Activated T-cell treated with anti-CD3 and anti-CD28 coated beads, Interleukin-2, amount 50 U/mL, for 48 hours (primary cell): ENCODE measurements at places on chromosomes 6 and 20.
A peak's percentile ranks its signal among the peaks of the same experiment; 100 is the strongest.

GRCh38 chr6:141677598-141678211 lies 455.0 kb upstream of the GJE1 start:
- DNase-seq = no peak

GRCh38 chr20:38880952-38881735 lies 45.1 kb upstream of the FAM83D start:
- DNase-seq = no peak

GRCh38 chr6:35713006-35713767 lies 23.6 kb upstream of the ARMC12 start:
- no peak for DNase-seq

DNA sequence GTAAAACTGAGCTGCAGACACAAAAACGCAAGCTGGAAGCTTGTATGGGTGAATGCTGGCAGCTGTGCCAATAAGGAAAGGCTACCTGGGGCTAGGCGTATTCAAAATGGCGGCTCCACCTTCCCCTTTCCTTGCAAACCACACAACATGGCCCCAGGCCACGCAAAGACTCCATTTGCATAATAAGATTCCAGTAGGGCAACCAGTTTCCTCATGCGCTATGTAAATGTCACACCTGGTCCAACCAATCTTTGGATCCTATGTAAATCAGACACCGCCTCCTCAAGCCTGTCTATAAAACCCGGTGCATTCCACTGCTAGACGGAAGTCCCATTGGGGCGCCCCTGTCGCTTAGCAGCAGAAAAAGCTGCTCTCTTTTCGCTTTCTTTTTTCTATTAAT lies 505.9 kb upstream of the BTBD3 start:
- no peak for DNase-seq

- peak; percentile 78 for DNase-seq
Observed at GRCh38 chr6:166997768-166998255, 1.4 kb upstream of the CEP43 start.

GRCh38 chr6:162474722-162475121 lies 252.8 kb downstream of the PRKN start:
- DNase-seq = no peak

DNA sequence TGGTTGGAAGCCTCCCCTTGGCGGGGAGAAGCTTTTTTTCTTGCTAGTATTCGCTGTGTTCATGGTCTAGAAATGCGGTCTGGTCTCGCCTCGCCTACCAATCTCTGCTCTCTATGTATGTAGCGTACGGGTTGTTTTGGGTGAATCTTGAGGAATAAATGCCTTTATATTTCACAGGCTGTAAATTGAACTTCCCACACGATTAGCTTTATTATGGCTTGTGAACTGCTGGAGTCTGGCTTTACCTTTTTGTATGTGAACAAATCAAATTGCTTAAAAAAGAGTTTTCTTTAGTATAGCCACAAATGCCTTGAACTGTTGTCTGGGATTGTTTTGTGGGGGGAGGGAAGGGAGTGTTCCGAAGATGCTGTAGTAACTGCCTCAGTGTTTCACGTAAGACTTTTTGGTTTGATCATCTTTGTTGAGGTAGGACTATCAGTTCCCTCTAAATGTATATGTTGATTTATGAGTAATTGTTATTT lies 2.2 kb downstream of the INSM1 start:
- DNase-seq = no peak

GRCh38 chr6:153086225-153086990 lies 44.7 kb downstream of the RGS17 start:
- no peak for DNase-seq

DNA sequence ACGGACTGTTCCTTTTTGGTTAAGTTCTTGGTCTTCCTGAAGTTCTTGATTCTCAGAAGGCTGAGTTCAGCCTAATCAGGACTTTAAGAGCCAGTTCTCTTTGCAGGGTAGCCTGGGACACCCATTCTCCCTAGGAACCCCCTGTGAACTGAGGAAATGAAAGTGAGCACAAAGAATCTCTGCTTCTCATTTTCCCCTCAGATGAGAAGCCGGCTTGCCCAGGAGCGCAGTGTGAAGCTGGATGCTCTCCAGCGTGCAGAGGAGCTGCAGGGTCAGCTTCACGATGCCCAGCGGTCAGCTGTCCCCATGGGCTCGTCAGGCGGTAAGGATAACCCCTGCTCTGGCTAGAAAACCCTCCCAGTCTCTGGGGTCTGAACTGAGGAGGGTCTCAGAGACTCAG lies 34.0 kb downstream of the CD164 start:
- no peak for DNase-seq

GRCh38 chr20:57396212-57396983 lies 5.2 kb downstream of the RBM38 start:
- no peak for DNase-seq

DNA sequence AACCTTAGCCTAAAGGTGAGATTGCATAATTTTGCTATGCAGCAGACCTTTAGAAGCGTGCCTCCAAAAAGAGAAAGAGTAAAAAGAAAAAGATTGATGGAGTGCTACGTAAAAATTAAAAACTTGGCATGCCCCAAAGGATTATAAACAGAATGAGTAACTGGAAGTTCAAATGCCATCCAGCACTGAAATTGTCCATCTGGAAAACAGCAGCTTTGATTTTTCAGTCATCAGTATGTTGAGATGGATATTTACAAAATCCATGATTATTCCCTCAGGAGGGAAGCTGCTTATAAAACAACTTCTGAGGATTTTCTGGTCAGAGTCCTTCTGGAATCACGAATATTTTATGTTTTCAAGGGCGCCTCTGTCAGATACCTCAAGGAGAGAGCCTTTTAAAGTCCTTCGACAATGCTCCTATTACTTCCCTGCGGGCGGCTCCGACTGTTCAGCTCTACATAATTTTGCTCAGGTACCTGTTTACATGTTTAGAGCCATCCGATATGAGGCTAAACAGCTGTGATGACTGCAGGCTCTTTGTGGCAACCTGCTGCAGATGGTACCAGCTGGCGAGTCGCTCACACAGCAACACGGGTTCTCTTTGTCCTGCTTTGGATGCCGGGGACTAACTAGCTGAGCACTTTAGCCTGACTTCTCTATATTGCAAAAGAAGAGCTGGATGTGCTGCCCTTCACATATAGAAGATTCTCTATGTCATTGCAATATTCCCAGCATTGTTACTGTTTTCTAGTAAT lies 83.3 kb downstream of the RCAN2 start:
- DNase-seq = no peak

DNA sequence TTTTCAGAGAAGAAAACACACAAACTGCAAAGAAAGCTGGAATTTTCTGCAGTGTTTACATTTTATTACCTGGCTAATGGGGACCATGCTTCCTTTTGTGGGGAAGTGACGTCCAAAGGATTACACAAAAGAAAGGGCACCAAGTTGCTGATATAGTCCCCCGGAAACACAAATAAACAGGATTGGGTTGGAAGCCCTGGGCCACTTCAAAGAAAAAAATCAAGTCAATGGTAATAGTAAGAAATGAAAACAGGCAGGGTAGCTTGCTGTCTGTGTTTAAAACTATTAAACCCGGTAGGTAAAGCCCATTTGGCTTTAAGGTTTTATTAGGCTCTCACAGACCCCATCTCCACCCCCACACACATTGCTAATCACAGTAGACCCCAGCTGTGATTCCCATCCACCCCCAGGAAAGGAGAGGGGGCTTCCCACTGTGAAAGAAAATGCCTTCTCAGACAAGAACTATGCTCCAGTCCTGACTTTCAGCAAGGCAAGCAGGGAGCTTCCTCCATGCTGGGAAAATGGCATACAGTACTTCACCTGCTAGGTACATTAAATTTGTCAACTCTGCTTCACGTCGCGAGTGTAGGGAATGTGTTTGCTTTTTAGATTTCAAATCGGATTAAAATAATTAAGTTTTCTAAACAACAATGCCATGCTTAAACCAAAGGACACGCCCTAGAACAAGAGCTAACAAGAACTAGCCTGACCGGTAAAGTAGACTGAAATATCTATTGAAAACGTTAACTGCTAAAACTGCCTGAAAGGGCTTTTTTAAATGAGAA lies 1.1 kb downstream of the PERP start:
- DNase-seq = no peak

GRCh38 chr20:61161726-61162390 lies 90.2 kb upstream of the CDH4 start:
- DNase-seq = no peak

- DNase-seq = peak; percentile 65
Observed at GRCh38 chr20:64049060-64049877, at the start of gene SOX18. Gene SOX18 (minus strand): TSS chr20:64049639. CDS start chr20:64049516, 123 bp downstream.

DNA sequence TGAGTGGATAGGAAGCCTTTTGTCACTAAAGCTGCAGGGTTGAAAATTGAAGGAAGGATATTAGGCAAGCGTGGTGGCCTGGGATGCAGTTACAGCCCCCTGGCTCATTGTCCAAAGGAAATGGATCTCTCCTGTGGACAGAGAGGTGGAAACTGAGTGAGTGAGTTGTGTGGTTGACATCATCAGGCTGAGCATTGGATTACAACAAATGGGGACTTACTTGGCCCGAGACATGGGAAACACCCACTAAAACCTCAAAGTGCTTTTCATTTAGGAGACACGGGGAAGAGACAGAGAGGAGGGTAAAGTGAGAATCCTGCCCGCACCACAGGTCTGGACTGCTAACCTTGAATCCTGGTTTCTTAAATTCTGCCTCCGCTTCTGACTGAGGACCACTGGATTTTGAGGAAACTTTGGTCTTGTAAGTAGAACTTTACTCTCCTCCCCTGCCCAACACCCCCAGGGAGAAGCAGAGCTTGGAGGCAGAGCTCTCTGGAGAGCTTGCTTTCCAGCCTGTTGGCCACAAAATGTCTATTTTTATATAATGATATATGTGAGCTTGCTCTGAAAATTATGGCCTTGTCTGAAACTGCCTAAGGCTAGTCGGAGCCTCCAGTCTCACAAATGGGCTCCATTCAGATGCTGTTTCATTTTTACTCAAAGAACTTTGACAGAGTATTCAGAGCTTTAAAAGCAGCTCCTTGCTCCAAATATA lies at the start of gene PKIG:
Gene PKIG, plus strand, starts transcription at position 269 of the 715 bp plus-strand sequence. CDS start 31,978 bp downstream, outside the sequence.
- DNase-seq = no peak

DNA sequence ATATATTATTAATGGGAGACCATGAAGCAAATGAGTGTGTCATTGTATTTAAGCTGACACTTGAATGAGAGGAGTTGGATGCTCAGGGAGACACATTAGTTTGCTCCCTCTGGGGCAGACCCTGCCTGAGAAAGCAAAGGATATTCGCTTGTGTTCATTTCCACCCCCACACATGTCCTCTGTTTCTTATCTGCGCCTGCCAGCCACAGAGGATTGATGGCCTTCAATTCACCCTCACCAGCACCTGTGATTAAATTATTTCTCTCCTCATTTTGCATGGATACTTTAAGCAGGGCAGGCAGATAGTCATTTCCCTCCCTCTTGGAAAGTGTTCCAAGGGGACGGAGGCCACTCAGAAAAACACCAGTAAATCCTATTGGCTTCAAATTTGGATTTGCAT lies 185.2 kb upstream of the GMDS start:
- DNase-seq = no peak

DNA sequence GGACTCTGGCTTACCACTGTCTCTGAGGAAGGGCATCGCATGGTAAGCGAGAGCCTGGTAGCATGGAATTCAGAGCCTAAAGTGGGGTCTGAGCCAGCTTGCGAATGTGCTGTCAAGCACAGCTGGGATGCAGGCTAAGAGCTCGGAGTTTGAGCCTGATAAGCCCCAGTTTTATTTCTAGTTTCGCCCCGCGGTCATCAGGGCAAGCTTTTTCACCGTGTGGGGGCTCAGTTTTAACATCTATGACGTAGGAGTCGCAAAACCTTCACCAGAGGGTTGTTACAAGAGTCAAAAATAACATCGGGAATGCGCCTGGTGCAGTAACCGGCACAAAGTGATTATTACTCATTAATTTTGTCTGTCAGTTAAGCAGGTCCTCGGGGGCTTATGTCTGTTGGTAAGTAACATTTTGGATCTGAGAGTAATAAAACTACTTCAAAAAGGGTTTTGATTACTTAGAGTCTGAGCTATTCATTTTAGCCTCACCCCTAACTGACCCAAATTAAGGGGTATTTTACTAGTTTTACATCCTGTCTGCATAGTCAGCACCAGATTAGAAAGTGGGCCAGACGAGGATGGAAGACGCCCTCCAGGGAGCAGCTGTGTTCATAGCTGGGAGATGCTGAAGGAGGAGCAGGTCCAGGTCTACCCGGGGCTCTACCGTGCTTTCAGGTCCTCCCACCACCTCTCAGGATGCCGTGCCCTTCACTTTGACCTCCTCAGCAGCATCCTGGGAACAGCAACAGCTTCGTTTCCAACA lies 29.7 kb downstream of the SLC22A23 start:
- no peak for DNase-seq

GRCh38 chr6:82836022-82836575 lies 229.5 kb downstream of the UBE3D start:
- no peak for DNase-seq

DNA sequence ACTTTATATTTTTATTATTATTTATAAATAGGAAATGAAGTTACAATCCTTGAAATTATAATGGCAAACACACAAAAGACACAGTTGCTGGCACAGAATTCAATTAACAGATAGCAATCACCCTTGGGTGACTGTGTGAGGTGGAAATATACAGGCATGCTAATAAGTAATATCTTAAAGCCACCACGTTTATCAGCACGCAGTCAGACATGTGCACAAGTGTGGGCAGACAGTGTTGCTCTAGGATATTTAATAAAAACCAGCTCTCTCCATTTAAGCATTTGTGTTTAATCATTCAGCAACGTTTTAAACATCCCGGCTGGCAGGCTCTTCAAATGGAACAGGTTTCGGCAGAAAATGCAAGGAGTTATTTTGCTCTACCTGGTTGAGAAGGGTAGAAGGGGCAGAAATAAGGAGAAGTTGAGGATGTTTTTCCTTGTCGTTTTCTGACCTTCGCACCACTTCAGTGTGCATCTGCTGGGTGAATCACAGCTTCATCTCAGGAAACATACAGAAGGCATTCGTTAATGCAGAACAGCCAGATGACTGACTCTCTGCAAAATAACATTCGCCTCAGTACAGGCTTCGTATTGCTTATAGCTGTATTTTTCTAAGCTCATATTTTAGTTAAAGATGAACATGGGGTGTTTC lies 585.1 kb downstream of the QKI start:
- DNase-seq = no peak

GRCh38 chr6:27791182-27791943 lies 120.8 kb downstream of the OR2B2 start:
- DNase-seq = peak; percentile 65

DNA sequence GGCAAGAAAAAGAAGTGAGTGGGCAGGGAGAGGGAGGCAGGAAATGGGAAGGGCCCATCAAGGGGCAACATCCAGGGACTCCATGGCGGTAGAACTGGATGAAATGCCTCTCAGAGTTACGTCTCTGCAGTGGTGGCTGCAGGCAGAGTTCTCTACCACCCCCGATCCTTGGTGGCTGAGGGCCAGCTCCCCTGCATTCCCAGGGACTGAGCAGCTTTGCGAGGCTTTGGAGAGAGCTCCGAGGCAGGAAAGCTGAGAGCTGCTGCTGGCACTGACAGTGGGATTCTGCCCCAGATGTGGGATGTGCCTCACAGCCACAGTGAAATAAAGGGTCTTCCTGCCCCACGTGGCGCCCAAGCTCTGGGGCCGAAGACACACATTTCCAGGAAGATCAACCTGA lies 236.6 kb downstream of the SLC24A3 start:
- DNase-seq = no peak
